ENCODE measurements at places on chromosomes 16 and 17.

DNA sequence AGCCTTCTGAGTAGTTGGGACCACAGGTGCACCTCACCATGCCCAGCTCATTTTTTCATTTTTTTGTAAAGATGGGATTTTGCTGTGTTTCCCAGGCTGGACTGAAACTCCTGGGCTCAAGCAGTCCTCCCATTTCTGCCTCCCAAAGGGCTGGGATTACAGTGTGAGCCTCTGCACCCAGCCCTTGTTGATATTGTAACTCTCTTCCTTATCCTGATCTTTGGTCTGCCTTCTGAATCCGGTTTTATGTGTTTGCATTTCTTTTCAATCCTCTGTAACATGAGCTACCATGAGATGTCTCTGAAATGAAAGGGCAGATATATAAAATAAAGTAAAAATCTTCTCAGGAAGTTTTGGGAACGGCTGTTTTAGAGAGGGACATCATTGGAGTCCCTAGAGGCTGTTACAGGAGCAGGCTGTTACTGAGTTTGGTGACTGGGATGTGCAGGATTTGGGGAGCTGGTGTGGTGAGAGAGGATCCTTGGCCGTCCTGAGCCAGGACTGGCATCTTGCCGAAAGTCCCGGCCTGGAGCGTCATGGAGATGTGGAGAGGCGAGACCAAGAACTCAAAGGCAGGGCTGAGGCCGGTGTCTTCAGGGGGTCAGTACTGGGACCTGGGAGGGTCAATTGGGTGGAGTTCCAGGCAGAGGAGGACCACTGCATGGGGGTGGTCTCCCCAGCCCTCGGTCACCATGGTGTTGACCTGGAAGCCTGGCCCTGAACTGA is 39.4 kb downstream of the ATP2C2 start:
- no peak for DNase-seq

DNA sequence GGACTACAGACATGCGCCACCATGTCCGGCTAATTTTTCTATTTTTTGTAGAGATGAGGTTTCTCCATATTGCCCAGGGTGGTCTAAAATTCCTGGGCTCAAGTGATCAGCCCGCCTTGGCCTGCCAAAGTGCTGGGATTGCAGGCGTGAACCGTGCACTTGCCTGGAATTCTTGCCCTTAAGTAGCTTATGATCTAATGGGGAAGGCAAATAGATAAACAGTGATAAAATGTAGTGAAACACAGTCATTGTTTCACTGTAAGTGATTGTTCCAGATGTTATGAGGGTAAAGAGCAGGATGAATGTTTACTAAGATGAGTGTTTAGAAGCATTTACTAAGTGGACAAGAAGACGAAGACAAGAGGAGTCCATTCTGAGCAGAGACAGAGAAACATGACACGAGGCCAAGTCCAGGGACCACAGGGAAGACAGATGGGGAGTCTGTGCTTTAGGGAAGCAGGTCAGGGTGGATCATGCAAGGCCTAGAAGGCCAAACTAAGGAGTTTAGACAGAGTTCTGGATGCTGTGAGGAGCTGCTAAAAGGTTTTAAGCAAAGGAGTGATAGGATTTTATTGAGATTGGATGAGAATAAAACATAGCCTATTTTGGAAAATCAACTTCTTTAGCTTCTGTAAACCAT is 36.9 kb downstream of the YPEL2 start:
- DNase-seq, result no peak

DNA sequence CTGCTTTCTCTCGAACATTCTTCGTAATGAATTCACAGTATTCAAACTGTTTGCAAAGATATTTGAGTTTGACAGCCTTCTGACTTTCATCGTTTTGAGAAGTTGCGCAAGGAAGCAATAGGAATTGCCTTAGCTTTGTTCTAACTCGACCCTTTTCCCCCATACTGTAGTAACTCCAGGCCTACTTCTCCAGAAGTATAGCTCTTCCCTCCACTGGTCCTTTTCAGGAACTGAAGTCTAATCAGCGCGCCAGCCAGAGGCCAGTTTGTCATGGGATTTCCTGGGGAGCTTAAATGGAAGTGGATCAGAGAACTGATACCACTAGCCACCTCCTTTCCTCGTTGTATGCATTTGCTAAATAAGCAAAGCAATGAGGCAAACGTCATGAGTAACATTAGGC is 27.9 kb downstream of the CDR2 start:
- no peak for DNase-seq

- peak; percentile 37 for DNase-seq
Observed at GRCh38 chr16:10521681-10522274, 58.6 kb downstream of the EMP2 start.

DNA sequence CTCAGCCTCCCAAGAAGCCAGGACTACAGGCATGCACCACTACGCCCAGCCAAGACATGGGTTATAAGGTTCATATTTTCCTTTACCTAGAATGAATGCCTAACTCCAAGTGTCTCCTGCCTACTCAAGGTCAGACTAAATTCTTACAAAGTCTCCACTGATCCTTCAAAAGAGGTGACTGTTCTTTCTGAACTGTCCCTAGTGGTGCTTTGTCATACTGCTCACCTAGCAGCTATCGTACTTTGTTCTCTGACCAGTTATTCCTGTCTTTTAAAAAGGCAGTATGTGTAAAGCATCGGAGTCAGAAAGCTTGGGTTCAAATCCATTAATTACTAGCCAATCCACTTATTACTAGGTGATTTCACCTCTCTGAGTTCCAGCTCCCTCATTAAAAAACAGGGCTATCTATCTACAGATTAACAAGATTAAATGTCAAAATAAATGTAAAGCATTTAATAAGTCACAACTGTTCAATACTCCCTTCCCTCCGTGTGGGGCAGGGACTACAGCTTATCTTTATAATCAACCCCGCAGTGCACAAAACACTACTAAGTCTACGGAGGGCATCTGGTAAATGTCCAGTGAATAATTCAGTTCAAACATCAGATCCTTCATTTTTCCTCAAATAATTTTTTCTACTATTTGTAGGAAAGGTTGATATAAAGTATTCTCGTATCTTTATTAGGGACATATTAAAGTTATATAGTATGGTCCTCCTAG is 20.0 kb upstream of the ITGA2B start:
- DNase-seq, result no peak

All from smooth muscle cell of the brain vasculature (primary cell).